ENCODE measurements at places on chromosomes 6 and 20.

DNA sequence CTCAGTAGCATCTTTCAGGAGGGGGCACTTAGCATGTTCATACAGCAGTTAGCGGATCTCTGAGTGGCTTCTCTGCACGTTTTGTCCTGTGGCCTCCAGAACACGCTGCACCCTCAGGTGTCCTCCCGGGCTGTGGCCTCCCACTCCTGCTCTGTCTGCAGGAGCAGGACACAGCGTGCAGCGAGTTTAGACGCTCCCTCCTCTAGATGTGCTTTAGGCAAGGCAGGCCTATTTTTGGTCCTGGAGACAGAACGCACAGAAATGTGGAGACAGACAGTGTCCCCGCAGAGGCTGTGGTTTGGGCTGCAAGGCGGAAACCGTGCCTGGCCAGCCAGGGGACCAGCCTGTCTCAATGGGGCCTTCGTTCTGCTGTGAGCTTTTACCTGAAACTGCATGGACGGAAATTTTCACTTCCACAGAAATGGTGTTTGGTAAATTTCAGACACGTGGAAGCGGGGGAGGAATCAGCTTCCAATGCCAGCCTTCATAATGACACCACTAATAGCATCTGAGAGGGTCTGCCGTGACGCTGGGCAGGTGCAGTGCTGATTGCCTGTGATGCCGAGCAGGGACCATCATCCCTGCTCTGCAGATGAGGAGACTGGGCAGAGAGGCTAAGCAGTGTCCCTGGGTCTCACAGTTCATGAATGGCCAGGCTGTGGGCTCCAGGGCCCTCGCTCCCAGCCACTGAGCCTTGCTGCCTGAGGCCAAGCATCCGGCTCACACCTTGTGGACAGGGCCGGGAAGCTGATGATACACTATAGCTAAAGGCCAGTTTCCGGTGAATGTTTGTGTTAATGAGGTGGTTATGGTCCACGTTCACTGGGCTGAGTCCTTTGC is 120.9 kb downstream of the SYCP2 start:
- no peak for DNase-seq

GRCh38 chr6:31908791-31909190 is 6.9 kb upstream of the ZBTB12 start:
- no peak for DNase-seq

DNA sequence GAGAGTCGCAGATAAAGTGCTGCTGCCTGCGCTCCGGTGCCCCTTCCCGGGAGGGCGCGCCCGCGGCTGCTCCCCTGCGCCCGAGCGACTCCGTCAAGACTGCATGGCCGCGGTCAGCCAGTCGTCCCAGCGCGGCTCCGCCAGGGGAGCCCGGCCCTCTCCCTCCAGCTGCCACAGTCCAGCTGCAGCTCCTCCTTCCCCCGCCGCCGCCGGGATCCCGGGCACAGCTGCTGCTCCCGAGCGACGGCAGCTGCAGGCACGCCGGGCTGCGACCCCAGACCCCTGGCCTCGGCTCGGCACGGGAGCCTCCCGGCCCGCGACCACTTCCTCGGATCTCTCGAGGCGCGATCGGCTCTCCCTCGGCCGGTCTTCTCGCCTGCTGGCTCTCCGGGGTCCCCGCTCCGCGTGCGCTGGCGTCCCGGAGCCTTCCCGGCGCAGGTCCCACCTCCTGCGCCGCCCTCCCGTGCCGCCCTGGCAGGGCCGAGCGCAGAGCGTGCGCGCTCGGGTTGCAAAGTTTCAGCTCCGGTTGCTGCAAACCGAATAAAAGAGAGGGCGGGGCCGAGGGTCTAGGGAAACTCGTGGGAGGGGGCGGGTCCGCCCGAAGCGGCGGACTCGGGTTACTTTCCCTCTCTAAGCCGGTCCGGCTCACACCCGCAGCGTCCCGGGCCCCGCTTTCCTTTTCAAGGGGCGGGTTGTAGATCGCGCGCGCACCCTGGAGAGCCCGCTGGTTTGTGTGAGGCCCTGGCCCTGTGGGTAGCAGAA is at the start of gene CNKSR3:
TSS of gene CNKSR3 (minus strand) at position 542 of the 762 bp plus-strand sequence. CDS start 571 bp downstream, outside the sequence.
- no peak for DNase-seq

DNA sequence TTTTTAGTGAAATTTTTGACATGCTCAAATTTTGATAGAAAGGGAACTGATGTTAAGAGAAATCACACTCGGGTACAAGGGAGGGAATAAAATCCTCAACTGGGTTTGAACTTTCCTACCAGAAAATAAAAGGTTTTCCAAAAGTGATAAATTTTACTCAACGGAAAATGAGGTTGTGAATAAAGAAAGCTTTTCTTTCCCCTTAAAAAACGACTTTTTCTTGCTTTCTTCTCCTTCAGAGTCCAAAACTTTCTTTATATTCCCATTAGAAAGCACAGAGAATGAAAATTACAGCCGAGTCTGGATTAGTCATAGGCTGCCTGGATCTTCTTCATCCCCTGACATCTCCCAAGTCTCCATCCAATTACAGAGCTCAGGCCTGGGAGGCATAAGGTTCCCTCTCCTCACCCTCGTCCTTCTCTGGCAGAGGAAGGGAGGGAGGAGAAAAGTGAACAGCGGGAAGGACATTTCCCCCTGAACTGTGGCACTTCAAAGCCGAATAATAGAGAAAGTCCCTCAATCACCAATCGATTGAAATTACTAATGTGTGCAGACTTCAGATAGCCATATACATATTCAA is 28.1 kb upstream of the QKI start:
- no peak for DNase-seq

- DNase-seq: no peak
Observed at GRCh38 chr20:16240355-16240754, 332.9 kb downstream of the KIF16B start.

DNA sequence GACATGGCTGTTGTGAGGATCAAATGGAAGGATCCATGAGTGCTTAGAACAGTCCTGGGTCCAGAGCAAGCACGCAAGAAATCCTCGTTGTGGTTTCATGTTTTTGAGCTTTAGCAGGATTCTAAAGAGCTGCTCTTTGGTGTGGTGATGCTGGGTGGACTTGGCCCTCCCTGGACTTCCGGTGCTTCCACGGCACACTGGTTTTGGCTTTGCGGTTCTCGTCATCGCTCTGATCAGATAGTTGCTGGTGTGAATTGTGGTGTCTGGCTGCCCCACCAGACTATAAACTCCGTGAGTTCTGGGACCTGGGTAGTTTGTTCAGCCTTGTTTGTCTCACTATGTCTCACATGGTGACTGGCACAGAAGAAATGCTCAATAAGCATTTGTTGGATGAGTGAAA is 3.3 kb downstream of the HNF4A start:
- no peak for DNase-seq

- DNase-seq: no peak
Observed at GRCh38 chr6:146905181-146905704, 299.0 kb upstream of the STXBP5 start.

DNA sequence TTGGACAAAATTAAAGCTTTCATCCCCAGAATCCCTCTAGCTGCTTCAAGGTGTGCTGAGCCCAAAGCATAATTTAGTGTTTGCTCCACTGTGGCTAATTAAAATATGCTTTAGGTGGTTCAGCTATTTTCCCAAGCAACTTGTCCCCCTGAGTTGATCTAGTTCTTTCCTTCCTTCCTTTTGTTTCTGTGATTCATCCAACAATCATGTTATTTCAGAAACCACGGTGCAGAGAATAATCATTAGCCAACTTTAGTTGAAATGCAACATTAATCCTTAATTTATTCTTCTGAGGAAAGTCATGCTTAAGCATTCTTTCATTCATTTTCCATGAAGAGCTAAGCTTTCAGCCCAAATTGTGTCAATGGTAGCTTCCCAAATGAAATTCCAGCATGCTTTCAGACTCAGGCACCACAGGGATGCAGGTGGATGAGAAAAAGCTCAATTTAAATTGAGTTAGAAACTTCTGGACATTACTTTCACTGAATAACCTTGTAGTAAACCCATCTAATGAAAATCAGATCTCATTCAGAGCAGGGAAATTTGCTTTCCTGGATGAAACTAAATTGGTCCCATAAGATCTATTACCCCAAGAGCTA is 209.0 kb upstream of the NT5E start:
- DNase-seq: no peak

DNA sequence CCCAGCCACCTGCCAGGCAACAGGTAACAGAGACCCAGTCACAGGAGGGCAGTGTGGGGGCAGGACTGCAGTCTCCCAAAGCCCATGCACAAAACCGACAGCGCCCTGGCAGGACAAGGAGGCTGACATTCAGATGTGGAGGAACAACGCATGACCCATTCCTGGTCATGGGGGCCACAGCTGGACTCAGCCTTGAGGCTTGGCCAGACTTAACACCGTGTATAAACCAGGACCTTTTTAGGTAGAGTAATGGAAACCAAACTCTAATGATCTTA is 8.1 kb downstream of the GFRA4 start:
- DNase-seq: no peak

- peak; percentile 8 for DNase-seq
Observed at GRCh38 chr6:167826230-167826895, 348 bp upstream of the AFDN start.

GRCh38 chr20:12698817-12699216 is 310.0 kb upstream of the SPTLC3 start:
- DNase-seq: no peak

- no peak for DNase-seq
Observed at GRCh38 chr6:143934331-143934730, 70.1 kb downstream of the ZC2HC1B start.

DNA sequence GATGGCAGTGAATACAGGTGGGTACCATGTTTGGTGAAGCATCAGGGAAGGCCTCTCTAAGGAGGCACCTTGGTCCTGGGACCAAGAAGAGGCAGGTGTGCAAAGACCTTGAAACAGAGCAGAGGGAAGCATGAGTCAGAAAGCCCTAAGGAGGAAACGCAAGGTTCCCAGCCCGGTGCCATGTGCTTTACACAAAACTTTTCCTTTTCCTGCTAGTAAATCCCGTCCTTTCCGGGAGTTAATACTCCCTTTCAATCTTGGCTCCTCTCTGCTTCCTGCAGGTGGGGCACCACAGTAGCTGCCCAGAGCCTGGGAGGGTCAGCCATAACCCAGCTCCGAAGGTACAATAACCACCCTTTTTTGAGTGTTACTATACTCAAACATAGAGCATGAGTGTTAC is 19.4 kb upstream of the SLC23A2 start:
- DNase-seq: no peak

DNA sequence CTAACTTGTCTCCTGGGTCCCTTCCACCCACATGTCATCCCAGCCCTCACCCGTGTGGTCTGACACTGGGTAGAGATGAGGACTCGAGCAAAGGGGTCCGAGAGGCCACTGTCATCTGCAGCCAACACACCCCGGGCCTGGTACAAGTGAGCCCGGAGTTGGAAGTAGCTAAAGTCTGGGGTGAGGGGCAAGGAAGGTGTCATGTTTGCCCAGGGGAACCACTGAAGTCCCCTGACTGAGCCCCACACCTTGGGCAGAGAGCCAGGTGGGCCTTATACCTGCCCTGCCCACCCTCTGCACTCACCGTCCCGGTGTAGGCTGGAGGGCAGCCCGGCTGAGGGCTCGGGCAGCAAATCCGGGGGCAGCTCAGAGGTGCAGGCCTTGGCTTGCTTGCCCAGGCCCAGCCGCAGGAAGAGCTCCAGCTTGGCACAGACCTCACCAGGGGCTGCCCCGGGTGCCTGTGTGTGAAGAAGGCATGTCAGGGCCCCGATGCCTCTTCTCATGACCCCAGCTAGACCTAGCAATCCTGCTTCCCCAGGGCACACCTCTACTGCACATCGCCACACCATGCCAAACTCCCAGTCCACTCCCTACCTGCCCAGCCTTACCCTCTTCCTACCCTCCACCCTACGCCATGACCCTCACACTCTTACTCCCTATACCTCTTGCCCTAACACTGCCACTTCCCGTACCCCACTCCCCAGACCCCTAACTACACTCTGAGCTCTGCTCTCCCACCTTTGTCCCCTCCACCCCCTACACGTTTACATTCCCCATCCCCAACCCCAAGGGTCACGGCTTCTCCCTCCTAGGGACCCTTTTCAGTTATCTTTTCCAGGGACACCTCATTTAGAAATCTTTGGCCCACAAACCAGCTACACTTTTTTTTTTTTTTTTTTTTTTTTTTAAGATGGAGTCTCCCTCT is 31.7 kb upstream of the SPAG4 start:
- no peak for DNase-seq

DNA sequence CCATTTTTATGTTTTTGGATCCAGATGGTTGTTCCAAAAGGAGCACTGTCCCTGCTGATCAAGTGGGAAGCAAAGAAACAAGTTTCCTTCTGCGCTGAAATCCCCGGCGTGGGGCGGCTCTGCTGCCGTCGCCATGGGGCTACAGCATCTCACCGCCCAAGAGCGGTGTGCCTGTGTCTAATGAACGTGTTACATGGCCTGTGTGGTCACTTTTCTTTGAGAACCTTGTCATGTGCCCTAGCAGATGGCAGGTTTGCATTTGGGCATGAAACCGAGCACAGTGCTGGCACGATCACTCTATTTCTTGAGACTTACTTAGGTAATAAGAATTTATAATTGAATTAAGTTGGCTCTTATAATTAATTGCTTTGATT is 51.9 kb downstream of the ZDHHC14 start:
- DNase-seq: no peak

- no peak for DNase-seq
Observed at GRCh38 chr6:167047554-167047953, 48.4 kb downstream of the CEP43 start.

DNA sequence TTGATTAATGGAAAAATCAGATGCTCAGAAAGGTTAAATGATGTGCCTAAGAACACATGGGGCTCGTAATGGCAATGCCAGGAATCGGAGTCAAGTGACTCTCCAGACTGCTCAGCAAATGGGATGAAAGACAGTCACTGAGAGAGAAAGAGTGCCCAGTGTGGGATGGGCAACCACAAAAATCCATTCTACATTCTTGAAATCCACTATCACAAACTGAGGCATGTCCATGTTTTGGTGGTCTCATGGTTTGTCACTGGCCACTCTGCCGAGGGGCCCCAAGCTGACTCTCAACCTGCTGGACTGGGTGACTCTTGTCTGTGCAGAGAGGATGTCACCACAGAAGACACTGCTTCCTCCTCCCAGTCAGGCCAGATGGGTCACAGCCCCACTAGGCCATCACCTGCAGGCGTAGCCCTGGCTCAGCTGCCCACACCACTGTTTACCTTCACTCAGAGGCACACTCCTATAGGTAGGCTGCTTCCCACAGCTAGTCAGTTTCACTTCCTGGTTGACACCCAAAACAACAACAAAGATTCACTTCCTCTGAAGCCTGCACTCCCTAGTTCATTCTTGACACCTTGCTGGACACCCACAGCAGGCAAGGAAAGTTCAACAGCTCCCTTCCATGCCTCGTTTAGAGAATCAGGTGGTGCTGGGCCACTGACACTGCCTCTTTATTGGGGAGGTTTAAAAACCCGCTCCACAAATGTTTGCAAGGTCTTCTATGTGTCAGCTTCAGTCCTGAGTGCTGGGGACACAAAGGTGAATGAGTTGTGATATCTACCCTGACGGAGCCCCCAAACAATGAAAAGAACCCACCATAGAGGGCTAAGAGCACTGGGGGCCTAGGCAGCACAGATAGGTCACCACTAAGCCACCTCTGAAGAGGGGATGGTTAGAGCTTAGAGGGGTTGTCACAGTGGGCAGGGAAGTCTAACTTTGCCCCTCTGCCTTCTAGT is 21.7 kb downstream of the MAP1LC3A start:
- no peak for DNase-seq

- no peak for DNase-seq
Observed at GRCh38 chr20:51418137-51418529, 124.4 kb downstream of the NFATC2 start.

- no peak for DNase-seq
Observed at GRCh38 chr6:162230147-162230752, 497.3 kb downstream of the PRKN start.

GRCh38 chr20:35451295-35451694 is 4.1 kb upstream of the CEP250 start:
- no peak for DNase-seq

GRCh38 chr6:32983493-32983848 is 15.1 kb downstream of the BRD2 start:
- DNase-seq: no peak

GRCh38 chr20:9581509-9581908 is 67.1 kb downstream of the LAMP5 start:
- no peak for DNase-seq

Measured in effector CD8-positive, alpha-beta T cell (primary cell).